ENCODE measurements at places on chromosomes 11 and 22.

- no peak for DNase-seq
Measured at GRCh38 chr11:13923716-13924650, 38.5 kb upstream of the SPON1 start.

GRCh38 chr22:30910358-30910757 lies 58.2 kb downstream of the MORC2 start:
- DNase-seq: no peak

DNA sequence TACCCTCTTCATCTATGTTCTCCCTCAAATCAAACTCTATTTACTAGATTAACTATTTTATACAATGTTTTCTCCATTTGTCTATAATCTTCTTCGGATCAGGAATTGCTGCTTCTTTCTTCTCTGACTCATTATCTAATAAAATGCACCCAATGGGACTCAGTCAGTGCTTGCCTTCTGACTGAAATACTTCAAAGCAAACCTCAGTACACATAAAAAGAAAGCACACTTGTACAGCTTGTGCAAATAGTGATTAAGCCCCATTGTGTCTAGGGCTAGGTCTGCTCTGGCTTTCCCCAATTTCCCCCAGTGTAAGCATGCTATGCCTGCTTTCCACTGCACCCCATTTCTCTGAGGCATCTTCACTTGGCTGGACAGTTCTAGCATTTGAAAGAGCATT lies 118.6 kb upstream of the C11orf87 start:
- DNase-seq: no peak

DNA sequence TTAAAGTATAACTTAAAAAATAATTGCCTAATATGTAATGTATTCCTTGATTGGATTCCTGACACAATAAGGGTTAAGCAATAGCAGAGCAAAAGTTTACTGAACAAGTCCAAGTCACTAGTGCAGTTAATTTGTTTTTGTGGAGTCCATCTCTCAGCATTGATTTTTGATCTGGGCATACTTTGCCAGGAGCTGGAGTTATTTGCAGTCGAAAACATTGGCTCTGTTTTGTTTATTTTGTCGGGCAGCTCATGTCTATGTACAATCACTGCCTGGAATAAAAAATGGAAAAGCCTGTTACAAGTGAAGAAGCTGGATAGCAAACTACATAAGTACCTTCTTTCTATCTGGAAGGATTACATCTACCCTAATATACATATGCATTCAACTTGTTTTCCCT lies 625.2 kb downstream of the CNTN5 start:
- DNase-seq: no peak
